Stimulated activated naive CD8-positive, alpha-beta T cell treated with anti-CD3 and anti-CD28 coated beads, Interleukin-15, amount 100 ng/mL, for 72 hours (primary cell): ENCODE measurements at places on chromosomes 12 and 14.

- peak; percentile 95 for DNase-seq
These were observed at the start of the genes APEX1 and OSGEP for GRCh38 chr14:20454516-20455354. Gene APEX1, plus strand, starts transcription at chr14:20455226. Its CDS starts 420 bp downstream, at chr14:20455646. Gene OSGEP, minus strand, starts transcription at chr14:20454812. Its CDS starts 129 bp downstream, at chr14:20454683.

DNA sequence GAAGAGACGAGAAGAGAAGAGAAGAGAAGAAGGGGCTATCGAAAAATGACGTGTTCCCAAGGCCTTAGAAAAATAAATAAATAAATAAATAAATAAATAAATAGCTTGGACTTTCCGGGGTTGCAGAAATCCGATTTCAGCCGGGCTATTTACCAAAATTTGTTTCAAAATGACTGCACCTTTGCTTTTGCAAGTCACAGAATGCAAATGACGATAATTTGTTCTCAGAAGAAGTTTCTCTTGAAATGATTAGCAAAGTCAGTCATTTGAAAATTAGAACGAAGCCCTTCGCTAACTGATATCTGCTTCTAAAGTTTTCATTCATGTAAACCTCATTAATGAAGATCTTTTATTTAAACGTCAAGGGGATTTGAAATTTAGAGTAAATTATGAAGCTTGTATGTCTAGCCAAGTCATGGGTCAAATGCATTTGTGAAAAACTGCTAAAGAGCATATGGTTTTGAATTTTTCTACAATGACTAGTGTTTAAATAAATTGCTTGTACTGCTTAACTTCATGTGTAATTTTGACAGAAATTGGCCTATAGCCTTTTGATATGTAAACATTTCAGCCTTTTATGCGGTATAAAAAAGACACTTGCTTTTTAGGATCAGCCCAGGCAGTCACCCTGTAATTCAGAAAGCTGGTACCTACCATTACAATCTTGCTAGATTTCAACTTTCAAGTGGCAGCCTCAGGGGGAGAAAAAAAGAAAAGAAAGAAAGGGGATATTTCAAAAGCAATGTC lies 4.6 kb upstream of the GSC start:
- DNase-seq = no peak

GRCh38 chr12:114406984-114407841 lies 1.3 kb upstream of the TBX5 start:
- no peak for DNase-seq

- DNase-seq = no peak
These were observed 244.2 kb upstream of the CLEC14A start for GRCh38 chr14:38500125-38500524.

DNA sequence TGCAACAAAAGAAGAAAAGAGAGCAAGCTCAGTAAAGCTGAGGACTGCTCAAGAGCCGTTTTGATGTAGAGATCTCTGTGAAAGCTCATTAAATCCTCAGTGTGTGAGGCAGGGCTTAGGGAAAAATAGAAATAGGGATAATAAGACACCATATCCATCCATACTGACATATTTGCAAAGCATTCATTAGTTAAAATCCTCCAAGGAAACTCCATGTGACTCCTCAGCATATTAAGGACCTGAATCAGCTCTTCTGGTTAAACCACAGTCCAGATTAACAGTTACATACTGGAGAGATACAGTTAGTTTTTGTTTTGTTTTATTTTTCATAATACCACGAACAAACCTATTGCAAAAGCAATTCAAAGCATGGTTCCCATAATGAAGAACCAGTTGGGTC lies 288.2 kb downstream of the PAWR start:
- no peak for DNase-seq
